AG09309 (cell line): ENCODE measurements at places on chromosomes 2 and 18.

DNA sequence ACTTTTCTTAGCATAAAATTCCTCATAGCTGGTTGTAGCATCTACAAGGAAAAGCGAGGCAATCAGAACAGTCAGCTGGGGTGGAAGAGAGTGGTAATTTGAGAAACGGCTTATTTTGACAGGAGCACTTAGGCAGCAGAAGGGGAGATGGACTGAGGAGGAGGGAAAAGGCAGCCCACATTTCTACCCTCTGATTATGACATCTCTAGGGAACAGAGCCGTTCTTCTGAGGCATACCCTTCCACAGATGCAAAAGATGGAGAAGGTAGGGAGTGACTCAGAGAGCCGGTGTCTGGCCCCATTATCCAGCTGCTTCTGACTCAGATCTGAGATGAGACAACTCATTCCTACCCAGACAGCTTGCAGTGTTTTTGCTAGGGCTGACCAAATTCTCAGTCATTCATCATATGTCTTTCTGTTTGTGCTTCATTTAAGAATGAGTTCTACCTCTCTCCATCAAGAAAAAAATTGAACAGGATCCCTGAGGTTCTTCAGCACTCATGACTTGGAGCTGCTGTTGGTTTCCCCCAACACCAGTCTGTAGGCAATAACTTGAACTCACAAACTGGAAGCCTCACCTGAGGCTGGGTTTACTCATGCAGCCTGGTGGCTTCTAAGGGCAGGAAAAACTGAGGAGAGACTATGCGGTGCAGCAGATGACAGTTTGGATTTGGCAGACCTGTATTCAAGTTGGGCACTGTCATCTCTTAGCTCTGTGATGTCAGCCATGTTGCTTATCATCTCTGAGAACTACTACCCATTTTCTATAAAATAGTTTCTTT, 15.9 kb upstream of the SEC11C start:
- DNase-seq = peak; percentile 51

- DNase-seq = no peak
Observed at GRCh38 chr18:25231327-25231691, 120.7 kb downstream of the ZNF521 start.

- DNase-seq = no peak
Observed at GRCh38 chr2:195642027-195642678, 14.9 kb upstream of the SLC39A10 start.

DNA sequence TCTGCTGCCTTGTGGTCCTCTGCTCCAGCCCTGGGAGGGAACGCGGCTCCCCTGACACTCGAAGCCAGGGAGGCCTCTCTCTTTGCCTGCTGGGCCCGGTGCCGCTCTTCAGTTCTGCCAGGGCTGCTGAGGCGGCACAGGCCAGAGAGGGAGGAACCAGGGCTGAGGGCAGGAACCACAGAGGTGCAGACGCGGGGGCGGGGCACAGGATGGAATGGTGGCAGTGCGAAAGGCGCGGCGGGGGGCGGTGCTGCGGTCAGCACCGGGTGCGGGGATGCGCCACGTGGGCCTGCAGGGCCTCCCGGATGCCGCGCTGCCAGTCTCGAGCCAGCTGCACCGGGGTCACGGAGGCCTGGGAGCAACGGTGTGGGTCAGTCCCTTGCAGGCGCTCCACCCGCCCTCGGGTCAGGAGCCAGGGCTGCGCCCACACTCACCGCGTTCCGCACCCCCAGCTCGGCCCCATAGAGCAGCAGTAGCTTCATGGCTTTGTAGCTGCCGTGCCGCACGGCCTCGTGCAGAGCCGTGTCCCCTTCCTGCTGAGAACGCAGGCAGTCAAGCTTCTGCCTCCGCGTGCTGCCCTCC, 4.4 kb downstream of the ANKRD23 start:
- DNase-seq = no peak

- DNase-seq = no peak
Observed at GRCh38 chr2:229673676-229674075, 40.7 kb downstream of the DNER start.

- DNase-seq = no peak
Observed at GRCh38 chr2:235533198-235533597, 39.4 kb downstream of the AGAP1 start.

- no peak for DNase-seq
Observed at GRCh38 chr2:71778936-71779773, 325.8 kb downstream of the DYSF start.

GRCh38 chr2:78707776-78708386, 317.6 kb upstream of the REG3G start:
- DNase-seq = no peak

- DNase-seq = peak; percentile 74
Observed at GRCh38 chr2:32010670-32011484, at the start of gene MEMO1. Gene MEMO1, minus strand, starts transcription at chr2:32011008. Its CDS starts 761 bp downstream, at chr2:32010247.

DNA sequence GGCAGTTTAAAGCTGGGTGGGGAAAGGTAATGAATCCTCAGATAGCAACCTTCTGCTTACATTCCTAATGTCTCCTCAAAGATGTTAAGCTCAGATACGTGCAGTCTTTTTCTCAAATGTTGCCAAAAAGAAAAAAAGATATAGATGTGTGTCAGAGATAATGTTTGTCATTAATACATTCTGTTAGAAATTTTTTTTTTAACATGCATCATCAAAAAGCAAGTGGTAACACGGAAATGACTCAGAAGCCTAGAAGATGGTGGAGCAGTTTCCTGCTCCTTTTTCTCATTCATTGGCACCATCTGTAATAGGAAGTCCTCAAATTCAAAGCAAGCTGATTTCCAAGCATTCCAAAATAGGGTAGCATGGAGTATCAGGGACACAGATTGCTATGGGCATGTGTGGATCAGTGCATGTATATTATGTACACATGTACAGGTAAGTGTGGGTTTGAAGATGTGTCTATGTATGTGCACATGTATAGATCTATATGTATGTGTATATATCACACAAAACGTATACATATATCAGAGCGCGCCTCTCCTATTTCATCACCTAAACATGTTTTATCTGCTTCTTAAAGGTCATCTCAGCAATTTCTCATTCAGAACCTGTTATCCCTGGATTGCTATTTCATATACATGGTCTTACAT, 79.9 kb upstream of the ITGB6 start:
- DNase-seq = no peak

DNA sequence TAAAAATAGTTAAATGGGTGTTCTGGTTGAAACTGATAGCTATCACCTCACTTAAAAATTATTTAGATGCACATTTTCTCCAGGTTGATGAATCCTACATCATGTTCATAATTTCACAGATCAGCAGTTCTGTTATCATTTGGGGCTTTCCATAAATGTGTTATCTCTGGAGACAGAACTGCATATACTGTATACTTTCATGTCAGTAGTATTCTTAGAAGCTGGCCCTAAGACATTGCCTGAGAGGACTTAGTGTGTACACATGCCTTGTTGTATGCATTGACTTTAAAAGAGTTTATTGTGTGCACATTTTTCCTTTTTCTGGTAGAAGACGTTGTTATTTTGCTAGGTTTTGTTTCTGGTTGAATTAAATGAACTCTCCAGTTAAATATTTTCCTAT, 41.0 kb downstream of the PIK3C3 start:
- no peak for DNase-seq

DNA sequence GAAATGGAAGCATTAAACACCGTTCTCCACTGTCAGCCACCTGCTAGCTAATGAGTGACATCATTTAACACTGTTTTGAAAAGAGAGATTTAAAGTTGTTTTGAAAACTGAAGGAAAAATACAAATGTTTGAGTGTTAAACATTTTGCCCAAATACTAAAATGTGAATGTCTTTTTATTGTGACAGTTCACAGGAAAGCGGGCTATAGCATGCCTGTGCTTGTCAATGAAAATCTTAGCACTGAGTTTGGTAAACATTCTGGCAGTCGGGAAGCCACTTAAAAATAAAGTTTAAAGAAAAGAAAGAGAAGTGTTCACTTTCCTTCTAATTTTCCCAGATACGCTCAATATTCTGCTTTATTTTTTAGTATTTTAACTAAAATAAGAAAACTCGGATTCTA, 40.3 kb upstream of the SMIM21 start:
- DNase-seq = no peak

DNA sequence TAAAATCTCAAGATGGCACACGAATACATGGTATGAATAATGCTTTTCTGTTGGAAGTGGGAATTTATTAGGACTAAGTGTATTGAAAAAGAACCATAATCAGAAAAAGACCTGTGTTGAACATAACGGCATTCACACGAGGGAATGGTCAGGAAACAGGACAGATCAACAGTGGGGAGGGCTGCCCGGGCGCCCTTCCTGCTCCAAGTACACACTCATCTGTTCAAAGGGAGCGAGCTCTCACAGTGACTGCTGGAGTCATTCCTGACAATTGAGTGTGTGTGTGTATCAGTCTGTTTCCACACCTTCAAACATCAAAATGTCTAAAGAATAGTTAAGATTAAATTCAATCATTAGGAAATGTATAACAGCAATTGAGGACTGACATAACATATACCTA, 167.2 kb downstream of the HDAC4 start:
- DNase-seq = no peak

GRCh38 chr2:189086710-189087109, 92.9 kb downstream of the COL5A2 start:
- peak; percentile 50 for DNase-seq

- no peak for DNase-seq
Observed at GRCh38 chr2:30134582-30134981, 12.2 kb upstream of the YPEL5 start.

DNA sequence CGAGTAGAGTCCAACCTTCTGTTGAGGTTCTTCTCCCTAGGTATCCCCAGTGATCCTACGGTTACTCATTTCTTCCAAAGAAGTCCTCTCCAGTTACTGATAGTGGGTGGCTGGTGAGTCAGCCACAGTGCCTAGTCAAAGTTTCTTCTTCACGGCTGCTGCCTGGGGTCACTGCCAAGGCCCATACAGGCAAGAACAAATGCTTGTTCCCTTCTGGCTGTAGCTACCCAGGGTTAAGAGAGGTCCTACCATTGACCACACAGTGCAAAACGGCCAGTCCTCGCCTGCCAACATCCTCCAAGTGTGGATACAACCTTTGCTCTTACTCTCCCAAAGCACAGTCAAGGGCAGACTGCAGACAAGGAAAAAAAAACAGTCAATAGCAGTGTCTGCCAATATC, 2.9 kb upstream of the PTPN4 start:
- peak; percentile 46 for DNase-seq

- no peak for DNase-seq
Observed at GRCh38 chr2:76478266-76479035, 767.7 kb upstream of the GCFC2 start.

GRCh38 chr18:24602201-24602600, 141.8 kb downstream of the HRH4 start:
- DNase-seq = no peak

GRCh38 chr2:239768907-239769553, 256.1 kb downstream of the NDUFA10 start:
- DNase-seq = no peak

- peak; percentile 39 for DNase-seq
Observed at GRCh38 chr2:212392043-212392442, 146.6 kb downstream of the ERBB4 start.

- no peak for DNase-seq
Observed at GRCh38 chr18:52439457-52439856, 99.5 kb downstream of the DCC start.

DNA sequence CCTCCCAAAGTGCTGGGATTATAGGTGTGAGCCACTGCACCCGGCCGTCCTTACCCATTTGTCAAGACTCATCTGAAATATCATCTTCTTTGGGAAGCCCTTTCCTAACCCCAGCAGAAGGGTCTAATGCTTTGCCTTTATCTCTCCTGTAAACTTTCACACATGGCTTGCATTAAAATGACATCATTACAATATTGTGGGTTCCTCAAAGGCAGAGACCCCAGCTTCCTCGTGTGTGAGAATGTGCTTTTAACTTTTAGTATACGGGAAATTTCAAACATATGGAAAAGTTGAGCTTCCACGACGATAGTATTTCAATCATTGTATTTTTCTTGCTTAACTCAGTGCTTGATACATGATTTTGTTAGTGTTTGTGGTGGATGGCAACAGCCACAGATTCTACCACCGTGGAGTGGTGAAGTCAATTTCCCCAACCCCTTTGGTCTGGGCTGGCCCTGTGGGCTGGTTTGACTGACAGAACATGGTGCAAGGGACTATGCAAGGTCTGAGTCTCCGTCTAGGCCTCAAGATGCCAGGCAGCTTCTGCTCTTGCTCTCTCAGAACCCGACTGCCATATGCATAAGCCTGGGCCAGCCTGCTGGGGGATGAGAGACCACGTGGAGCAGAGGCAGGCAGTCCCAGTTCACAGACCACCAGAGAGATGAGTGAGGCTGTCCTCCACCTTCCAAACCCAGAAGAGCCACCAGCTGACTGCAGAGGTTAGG, 39.9 kb downstream of the NGEF start:
- no peak for DNase-seq

DNA sequence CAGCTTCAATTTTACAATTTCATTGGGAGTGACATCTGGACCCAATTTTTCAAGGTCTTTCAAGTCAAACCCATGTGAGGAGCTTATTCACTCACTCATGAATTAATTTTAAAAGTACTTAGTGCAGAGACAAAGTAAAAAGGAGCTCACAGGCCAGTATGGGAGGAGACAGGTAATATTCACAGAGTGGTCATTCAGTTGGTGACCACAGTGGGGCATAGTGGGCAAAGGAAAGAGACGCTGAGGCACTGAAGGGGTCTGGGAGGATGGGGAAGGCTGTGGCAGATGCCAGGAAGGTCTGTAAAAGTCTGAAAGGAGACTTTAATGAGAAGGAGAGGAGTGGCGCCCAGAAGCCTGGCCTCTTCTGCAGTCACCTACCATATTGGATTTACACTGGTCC, 76.0 kb downstream of the CD8B2 start:
- no peak for DNase-seq

GRCh38 chr2:176856683-176857082, 355.9 kb upstream of the HNRNPA3 start:
- DNase-seq = no peak

DNA sequence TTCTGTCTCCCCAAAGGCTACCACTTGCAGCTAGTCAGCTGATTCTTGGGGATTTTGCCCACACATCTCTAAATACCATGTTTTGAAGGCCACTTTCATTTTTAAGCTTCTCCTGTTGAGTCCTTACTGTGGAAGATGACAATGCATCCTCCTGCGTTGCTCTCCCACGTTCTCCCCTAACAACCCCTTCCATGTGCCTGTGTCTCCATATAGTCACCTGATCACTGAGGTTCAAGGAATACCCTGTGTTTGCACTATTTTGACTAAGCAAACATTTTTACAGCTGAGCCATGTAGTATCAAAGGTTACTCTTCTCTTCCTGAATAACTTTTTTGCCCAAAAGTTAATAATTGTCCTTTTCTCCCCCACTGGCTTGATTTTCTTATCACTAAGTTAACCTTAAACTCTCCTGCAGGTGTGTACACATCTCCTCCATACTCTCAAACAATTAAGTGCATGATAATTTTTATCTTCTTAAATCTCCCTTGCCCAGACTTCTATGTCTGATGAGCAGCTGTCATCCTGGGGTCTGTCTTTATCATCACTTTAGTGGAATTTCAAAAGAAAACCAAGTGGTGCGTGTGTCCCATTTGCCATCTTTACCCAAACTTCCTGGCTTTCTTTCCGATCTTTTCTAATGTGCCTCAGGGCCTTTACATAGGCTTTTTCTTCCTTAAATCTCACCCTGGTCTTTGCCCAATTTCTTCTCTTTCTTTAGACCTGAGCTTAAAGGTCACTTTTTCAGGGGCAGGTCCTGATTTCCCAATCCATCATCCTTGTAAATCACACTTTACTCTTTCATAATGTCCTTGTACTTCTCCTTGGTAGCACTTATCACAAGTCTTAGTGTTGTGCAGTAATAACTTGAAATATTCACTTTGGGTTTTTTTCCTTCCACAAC, 85.2 kb upstream of the SPATS2L start:
- no peak for DNase-seq
